ENCODE measurements at places on chromosomes 1 and 21.

DNA sequence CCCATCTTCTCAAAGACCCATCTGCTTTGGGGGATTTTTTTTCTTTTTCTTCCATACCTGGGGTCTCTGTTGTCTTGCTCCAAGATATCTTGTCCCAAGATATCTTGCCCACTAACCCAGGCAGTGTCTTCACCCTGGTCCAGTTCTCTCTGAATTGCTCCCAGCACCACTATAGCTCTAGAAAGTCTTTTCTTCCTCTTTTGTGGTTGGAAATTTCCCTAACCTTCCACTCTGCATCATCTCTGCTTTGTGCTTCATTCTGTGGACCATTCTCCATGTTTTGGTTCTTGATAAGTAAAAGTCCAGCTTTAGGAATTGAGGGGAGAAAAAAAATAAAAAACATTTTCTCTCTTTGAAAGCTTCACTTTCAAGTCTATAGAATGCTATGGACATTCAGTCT, 20.9 kb downstream of the STYXL2 start:
- DNase-seq: no peak

DNA sequence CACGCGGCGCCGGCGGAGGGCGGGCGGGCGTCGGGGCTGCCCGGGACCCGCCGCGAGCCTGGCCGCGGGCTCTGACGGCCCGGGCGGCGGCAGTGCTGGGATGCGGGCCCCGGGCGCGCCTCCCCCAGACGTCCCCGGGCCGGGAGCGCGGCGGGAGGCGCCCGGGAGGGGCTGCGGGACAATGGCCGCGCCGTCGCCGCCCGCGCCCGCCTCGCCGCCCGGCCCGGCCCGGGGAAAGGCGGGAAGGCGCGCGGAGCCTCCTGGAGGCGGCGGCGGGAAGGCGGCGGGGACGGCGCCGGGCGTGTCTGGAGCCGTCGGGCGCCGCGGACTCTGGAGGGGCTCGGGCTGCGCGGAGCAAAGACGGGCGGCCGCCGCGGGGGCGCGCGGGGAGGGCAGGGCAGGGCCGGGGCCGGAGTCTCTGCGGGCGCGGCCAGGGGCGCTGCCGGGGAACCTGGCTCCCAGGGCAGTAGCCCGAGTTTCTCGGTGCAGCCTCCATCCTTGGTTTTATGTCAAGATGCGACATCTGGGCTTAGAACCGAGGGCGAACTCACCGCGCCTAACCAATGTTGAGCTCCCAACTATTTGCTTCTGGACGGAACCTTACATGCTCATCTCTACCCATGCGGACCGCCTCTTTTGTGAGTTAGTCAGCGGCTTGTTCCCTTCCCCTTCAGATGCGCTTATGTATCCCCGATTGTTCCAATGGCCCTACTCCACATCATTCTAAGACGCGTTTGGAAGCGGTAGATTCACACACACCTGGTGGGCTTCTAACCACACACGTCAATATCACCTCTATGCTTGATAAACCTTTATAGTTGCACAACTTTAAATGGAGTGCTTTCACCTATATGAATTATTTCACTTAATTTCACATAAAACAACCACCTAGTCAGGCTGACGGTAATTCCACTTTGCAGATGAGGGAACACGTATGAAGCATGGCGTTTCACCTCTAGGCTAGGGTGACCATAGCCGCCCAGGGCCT, 651 bp downstream of the ZBTB8A start:
- no peak for DNase-seq

DNA sequence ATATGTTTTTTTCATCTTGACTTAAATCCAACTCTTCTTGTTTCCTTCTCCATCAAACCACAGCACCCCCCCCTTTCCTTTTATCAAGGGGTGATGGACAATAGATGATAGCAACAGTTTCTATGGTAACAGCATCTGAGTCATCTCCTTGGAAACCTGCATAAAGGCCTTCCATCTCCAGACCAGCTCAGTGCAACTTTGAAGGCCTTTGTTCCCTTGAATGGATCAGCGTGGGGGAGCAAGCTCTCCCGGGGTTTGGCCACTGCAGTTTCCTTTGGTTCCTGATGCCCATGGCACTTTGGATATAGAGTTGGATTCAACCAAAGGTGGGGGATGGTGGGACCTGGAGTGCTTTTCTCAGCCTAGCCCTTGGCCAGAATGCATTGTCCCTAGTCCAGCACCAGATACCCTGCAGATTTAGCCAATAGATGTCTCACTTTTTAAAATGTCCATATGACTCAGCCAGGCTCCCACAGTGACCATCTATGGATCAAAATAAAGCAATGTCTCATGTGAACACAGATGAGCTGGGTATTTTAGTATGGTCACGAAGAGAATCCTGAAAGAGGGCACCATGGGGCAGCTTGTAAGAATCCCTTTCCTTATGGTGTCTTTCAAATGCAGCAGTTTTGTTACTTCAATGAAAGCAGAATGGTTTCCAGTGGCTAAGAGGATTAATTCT, 127.7 kb downstream of the SPATA46 start:
- DNase-seq: peak; percentile 37

GRCh38 chr1:80607064-80607463, 1193.7 kb upstream of the ADGRL2 start:
- no peak for DNase-seq

DNA sequence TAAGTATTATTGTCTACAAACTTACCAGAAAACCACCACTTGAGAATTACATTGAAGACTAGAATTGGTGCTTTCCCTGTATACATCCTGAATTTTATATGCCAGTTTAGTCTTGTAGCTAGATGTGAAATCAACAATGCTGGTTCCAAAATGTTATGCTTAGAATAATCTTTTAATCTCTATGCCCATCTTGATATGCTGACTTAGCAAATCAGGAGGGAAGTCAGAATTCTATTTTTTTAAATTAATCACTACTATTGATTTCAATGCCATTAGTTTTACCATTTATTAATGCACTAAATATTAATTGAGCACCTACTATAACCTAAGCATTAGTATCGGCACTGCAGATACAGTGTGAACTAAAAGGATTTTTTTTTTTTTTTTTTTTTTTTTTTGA, 641.6 kb upstream of the ADGRL4 start:
- no peak for DNase-seq

- DNase-seq: no peak
Observed at GRCh38 chr21:39188521-39189139, 5.4 kb upstream of the PSMG1 start.

DNA sequence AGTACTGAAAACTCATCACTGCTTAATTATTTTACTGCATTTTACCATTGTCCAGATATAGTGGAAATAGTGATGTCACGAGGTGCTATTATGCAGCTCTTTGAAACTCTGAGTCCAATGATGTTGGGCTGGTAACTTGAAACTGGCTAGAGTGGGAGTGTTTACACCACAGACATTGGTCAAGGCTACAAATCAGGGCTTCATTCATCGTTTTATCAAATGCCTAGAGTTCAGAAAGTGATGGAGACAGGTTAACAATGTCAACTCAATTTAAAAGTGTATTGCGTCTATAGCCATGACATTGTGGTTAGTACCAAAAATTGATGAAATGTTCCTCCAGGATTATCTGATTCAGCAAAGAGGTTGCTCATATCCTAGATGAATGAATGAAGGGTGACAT, 12.7 kb downstream of the PADI1 start:
- no peak for DNase-seq

DNA sequence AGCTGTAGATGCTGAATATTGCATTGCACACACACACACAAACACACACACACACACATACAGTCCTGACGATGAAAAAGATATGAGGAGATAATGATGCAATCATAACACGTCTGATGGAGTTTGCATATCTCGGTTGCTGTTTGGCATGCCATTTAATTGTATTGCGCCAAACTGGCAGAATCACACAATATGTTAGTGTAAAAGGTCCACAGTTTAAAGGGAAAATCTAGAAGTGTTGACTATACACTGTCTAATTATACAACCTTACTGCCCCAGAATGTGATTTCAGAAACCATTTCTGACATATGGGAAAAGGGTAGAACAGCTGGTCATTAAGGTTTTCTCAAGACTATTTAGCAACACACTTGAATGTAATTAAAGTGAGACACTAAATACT, 123.7 kb upstream of the PROX1 start:
- no peak for DNase-seq

GRCh38 chr1:48654606-48655210, 122.0 kb downstream of the BEND5 start:
- DNase-seq: no peak

- no peak for DNase-seq
Observed at GRCh38 chr1:154745750-154746425, 124.2 kb downstream of the KCNN3 start.

DNA sequence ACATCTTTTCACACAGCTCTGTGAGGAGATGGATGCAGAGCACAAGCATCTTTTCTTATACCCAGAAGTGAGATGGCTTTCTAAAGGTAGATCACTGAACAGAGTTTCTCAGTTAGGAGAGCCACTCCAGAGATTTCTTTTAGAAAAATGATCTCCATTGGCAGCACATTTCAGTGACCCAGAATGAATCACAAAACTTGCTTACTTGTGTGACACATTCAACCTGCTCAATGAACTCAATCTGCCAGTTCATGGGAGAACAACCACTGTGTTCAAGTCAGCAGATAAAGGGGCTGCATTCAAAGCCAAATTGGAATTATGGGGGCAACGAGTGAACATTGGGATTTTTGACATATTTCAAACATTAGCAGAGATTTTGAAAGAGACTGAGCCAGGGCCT, 78.3 kb downstream of the UCHL5 start:
- DNase-seq: no peak

GRCh38 chr1:235160957-235161684, at the start of gene RBM34:
RBM34 (minus strand) TSS chr1:235161250; CDS start chr1:235161226, 24 bp downstream.
- DNase-seq: peak; percentile 87

DNA sequence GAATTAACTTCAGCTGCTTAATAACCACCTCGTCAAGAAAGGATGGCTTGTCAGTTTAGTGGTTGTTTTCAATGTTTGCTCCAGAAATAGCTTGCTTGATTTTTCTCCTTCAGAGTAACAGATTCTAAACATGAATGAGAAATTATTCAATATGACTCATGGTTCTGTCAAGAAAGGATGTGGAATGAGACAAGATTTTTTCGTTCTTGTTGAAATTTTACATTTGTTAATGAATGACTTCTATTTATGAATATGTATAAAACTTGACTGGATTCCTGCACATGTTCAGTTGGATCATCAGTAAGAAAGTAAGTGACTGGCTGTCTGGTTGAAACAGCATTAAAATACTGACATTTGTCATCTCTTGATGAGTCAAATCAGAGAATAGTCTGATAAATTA, 38.3 kb downstream of the IFI44 start:
- no peak for DNase-seq

- no peak for DNase-seq
Observed at GRCh38 chr1:24319962-24320361, 805 bp downstream of the GRHL3 start.

DNA sequence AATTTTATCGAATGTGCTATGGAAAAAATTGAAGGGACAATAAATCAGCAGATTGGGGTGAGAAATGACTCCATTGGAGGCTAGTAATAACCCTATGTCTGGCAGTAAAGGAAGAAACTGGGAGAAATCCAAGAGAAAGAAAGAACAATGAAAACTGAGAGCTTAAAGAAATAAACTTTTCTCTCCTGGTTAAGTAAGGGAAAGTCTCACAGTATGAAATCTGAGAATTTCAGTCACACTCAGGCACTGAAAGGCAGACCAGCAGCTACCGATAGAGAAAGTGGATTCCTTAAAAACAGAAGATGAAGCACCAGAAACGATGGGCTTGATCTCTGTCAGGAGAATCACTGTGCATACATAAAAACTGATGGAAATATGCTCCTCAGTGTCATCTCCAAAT, 404.2 kb downstream of the PLPP3 start:
- DNase-seq: no peak

DNA sequence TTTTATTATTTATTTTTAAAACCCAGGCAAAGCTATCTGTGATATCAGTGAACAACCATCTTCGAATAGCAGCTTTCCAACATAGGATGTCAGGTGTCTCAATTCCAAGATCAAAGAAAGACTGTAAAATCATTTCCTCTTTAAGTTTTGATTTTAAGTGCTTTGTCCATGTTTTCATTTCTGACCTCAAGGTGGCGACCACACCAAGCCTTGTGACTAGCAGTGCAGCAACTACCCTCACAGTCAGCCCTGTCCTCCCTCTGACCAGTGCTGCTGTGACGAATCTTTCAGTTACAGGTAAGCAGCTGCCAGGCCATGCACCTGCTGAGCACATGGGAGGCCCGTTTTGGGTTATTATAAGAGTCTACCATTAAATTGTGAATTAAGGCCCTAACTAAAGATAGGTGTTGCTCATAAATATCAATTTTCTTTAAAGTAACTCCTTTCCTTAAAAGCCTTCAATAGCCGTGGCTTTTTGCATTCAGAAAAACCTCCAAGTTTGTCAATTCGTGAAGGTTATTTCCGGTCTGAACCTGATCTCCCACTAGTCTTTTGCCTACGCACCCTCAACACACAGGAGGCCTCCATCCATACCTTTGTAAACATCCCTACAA, 117.0 kb downstream of the CD247 start:
- DNase-seq: no peak

GRCh38 chr21:41501919-41502318, 6.0 kb downstream of the TMPRSS2 start:
- DNase-seq: no peak

- no peak for DNase-seq
Observed at GRCh38 chr1:65243491-65243890, 65.9 kb upstream of the DNAJC6 start.

- no peak for DNase-seq
Observed at GRCh38 chr1:192159781-192160180, 1.5 kb downstream of the RGS18 start.

DNA sequence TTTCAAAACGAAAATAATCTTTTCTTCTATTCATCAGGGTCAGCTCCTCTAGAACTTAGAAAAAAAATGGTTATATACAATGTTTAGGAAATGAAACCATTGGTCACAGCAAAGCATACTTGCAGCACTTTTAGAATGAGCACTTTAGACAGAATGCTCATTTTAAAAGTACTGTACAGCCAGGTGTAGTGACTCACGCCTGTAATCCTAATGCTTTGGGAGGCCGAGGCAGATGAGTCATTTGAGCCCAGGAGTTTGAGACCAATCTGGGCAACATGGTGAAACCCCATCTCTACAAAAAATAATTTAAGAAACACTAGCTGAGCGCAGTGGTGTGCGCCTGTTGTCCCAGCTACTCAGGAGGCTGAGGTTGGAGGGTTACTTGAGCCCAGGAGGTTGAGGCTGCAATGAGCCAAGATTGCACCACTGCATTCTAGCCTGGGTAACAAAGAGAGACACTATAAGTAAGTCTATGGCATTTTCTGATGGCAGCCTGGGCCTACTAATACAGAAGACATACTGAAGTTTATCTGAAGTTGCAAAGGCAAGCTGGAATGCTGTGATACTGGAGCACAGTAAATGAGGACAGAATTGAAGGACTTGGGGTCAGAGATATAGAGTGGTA, 48.9 kb upstream of the ZNF326 start:
- DNase-seq: no peak

DNA sequence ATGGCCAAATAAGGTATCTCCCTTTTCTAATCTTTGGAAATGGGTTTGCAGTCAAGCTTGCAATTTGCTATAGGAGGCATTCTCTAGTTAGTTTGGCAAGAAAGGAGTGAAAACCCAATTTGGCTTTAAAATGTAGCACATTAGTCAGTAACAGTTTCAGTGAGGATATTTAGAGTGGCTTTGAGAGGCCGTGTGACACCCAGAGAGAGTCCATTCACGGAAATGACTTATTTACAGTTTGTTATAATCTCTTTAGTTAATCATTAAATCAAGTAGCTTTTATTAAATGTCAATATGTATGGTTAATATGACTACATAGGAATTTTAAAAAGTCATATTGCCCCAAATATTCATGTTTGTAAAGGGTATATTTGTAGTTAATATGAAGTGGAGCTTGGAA, 9.6 kb downstream of the ZBTB18 start:
- no peak for DNase-seq

All from nucleus accumbens (tissue), 56 donors.